Stimulated activated naive CD4-positive, alpha-beta T cell (primary cell): ENCODE measurements at places on chromosomes 4 and X.
A peak's percentile ranks its signal among the peaks of the same experiment; 100 is the strongest.

DNA sequence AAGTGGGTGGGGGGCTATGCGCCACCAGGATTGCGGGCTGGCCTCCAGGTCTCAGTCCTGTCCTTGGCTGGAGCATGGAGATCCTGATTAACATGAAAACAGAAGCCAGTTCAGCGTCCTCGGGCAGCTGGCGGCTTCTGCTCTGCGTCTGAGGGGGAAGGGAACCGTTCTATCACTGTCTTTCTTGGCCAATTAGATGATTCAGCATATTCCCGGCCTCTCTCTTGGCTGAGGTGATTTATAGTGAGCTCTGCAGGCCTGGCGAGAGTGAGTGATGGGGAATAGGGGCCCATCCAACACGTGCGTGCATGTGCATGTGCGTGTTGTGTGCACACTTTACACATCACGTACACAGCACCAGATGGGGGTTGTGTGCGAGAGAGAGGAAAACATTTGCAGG is 145.8 kb upstream of the ATP6AP2 start:
- no peak for DNase-seq

- no peak for DNase-seq
Observed at GRCh38 chr4:81135501-81135900, 79.5 kb downstream of the PRKG2 start.

GRCh38 chrX:20060961-20061748 is 55.6 kb downstream of the MAP7D2 start:
- DNase-seq = no peak

- DNase-seq = no peak
Observed at GRCh38 chr4:153045111-153045982, 109.2 kb downstream of the FHDC1 start.

GRCh38 chrX:148785256-148785655 is 284.8 kb downstream of the AFF2 start:
- DNase-seq = no peak

GRCh38 chrX:1076871-1077651 is 135.4 kb downstream of the CRLF2 start:
- DNase-seq = no peak

- DNase-seq = no peak
Observed at GRCh38 chrX:24357106-24357505, 3.3 kb upstream of the SUPT20HL1 start.

GRCh38 chrX:35150052-35150451 is 207.5 kb downstream of the FAM47B start:
- DNase-seq = no peak

GRCh38 chr4:2469192-2469984 is 482 bp downstream of the RNF4 start:
- DNase-seq = peak; percentile 72

- no peak for DNase-seq
Observed at GRCh38 chrX:96824166-96824565, 59.5 kb upstream of the RPA4 start.

GRCh38 chrX:115652221-115652620 is 91.2 kb downstream of the PLS3 start:
- no peak for DNase-seq

DNA sequence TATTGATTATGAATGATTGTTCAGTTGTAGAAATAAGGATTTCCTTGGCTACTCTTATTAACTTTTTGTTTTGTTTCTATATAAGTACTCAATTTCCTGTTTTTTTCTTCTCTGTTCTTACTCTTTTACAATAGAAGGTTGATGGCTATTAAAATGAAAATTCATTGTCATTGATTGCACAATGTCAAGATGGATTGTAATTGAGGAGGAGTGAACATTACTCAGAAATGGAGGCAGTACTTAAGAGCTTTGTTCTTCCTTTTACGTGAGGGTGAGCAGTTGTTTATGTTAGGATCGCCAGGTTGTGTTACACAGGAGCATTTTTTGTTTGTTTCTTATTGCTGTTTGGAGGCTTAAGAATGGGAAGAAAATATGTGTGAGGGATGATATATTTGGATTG is 2062.4 kb downstream of the ARAP2 start:
- no peak for DNase-seq

DNA sequence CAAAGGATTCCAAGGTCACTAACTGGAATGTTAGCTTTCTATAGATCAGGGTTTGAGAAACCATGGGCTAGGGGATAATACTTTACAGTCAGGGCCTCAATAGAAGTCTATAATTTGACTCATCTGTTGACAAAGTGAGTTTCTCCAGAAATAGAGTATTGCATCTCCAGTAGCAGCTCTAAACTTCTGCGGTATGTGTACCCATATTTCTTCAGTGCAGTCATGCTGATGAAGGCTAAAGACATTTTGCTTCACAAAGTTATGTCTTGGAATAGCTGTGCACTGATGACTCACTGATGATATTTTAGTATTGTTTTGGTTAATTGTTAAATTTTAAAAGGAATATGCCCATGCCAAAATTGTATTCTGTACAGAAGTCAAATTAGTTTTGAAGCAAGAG is 464.9 kb upstream of the AMOT start:
- DNase-seq = no peak

- no peak for DNase-seq
Observed at GRCh38 chr4:41133454-41134018, 80.8 kb downstream of the APBB2 start.

DNA sequence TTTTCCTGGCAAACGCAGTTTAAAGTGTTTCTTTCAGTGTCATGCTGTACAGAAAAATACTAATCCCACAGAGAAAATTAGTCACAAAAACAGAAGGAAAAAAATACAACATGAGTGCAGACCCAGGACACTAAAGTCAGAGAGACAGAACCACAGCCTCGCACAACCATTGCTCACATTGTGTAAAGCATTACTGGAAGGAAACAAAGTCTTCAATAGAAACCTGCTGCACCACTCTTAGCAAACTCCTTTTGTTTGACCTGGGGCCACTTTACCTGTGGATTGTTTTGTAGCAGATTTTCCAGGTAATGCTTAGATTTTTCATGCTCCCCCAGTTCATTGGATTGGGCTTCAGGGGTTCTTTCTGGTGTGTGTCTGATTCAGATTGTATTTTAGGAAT is 131.8 kb upstream of the TMLHE start:
- DNase-seq = no peak

DNA sequence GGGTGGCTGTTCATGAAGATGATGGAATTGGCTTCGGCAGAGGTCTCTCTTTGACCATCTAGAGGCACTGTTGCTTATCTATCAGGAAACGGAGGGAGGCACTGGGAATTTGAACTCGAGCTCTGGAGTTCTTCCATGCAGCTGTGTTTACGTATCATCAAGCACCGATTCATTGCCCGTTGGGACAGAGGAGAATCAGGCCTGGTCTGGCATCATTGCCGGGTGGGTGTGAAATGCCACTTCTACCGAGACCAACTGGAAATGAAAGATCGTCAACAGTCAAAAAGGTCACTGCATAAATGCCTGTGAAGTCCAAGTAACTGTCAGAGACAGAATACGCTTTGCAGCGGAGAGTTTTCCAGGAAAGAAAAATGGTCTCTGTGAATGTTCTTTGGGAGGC is 166.9 kb downstream of the ASMT start:
- no peak for DNase-seq

GRCh38 chr4:84531689-84532088 is 32.6 kb upstream of the NKX6-1 start:
- DNase-seq = no peak

DNA sequence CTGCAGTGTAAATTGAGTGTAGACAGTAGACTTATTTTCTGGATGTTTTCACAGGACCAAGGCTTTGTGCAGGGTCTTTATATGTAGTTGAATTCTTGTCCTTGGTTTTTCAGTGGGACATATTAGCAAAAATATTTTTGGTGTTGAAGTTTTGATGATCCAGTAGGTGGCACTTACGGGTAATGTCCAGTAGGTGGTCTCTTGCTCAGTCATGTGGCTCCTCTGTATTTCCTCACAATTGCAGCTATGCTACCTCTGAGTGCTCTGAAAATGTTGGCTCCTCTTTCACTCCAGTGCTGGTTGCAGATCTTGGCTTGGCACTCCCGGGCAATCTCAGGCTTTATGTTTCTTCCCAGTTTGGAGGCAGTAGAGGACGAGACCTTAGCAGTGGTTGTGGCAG is 419.8 kb upstream of the AMOT start:
- DNase-seq = no peak

DNA sequence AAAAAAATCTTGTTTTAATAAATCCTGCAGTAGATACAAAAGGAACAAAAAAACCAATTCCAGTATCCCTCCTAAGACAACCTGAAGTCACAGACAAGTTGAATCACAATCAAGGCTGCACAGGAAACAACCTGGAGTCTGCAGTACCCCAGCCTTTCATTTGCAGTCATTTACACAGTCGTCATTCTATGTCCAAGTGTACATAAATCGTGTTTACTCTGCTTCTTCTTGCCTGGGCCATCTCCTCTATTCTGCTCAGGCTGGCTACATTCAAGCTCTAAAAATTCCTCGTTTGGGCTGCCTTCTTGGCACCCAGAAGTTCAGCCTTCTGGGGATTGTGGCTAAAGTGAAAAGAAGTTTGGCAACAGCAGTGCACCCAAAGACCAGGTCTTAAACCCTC is 37.8 kb downstream of the NALF2 start:
- DNase-seq = no peak

- DNase-seq = no peak
Observed at GRCh38 chr4:172168888-172169287, 355.7 kb downstream of the GALNTL6 start.
